ENCODE measurements at places on chromosomes 13 and 19.
A peak's percentile ranks its signal among the peaks of the same experiment; 100 is the strongest.

- H3K27ac ChIP-seq = no peak overlapping the region
- H3K4me3 ChIP-seq = no peak overlapping the region
- DNase-seq = no peak
- H3K36me3 ChIP-seq = no peaks in the 10 kb centered on the region
- no peaks in the 10 kb centered on the region for H3K27me3 ChIP-seq
- no peaks in the 10 kb centered on the region for H3K4me1 ChIP-seq
These were observed 479.2 kb upstream of the NBEA start for GRCh38 chr13:34462843-34463242.

GRCh38 chr13:31639443-31640163, 99.7 kb upstream of the RXFP2 start:
- no peaks in the 10 kb centered on the region for H3K27me3 ChIP-seq
- no peaks in the 10 kb centered on the region for H3K4me1 ChIP-seq
- H3K27ac ChIP-seq = no peak overlapping the region

- DNase-seq = no peak
- no peak overlapping the region for H3K4me3 ChIP-seq
- no peak overlapping the region for H3K27ac ChIP-seq
- H3K36me3 ChIP-seq = no peaks in the 10 kb centered on the region
These were observed 133.1 kb downstream of the TNFRSF19 start for GRCh38 chr13:23703246-23703860.

DNA sequence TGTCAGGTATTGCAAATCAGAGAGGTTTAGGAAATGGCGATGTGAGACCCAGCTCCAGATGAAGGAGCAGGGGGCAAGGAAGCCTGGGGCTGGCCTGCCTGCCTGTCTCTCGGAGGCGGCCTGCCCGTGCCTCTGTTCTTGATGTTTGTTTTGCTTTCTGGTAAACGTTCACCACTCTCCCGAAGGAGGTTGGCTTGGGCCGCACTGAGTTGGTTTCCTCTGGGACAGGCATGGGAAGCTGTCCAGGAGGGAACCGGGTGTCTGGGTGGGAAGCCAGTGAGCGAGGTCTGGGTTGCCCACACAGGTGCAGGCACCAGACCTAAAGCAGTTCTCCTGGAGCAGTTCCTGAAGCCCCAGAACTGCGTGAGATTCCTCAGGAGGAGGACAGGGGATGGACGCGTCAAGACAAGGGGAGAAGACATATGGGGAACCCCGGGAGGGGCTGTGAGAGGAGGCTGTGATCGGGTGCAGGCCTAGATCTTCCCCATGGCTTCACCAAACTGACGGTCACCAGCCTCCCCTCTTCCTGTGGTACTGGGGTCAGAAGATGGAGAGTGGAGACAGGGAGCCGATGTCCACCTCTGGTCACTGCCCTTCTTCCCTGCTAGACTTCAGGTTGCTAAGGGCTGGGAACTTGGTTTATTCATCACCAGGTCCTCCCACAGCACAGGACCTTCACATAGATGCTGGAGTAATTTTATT, 15.2 kb downstream of the COL4A2 start:
- no peak overlapping the region for H3K4me3 ChIP-seq
- no peaks in the 10 kb centered on the region for H3K36me3 ChIP-seq
- H3K4me1 ChIP-seq = no peaks in the 10 kb centered on the region
- H3K27ac ChIP-seq = no peak overlapping the region

GRCh38 chr13:62510906-62511655, 1095.4 kb upstream of the PCDH20 start:
- no peaks in the 10 kb centered on the region for H3K4me1 ChIP-seq
- no peaks in the 10 kb centered on the region for H3K36me3 ChIP-seq
- no peaks in the 10 kb centered on the region for H3K27me3 ChIP-seq
- no peak overlapping the region for H3K4me3 ChIP-seq
- no peak for DNase-seq

- no peaks in the 10 kb centered on the region for H3K36me3 ChIP-seq
- H3K27ac ChIP-seq = no peak overlapping the region
- H3K27me3 ChIP-seq = no peaks in the 10 kb centered on the region
- DNase-seq = no peak
These were observed 237.0 kb downstream of the LACC1 start for GRCh38 chr13:44116562-44117332.

DNA sequence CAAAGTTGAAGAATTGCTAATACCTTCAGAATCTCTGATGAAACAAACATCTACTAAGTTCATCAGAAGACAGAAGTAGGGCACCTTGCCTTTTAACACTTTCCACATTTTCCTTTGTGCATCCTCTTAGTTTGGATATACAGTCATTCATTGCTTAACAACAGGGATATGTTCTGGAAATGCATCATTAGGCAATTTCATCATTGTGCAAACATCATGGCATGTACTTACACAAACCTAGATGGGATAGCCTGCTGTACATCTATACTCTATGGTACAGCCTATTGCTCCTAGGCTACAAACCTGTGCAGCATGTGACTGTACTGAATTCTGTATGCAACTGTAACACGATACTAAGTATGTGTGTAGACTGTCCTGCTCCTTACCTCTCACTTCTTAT, 169.8 kb downstream of the SUCLA2 start:
- H3K27me3 ChIP-seq = no peaks in the 10 kb centered on the region
- no peaks in the 10 kb centered on the region for H3K36me3 ChIP-seq
- no peaks in the 10 kb centered on the region for H3K4me1 ChIP-seq
- H3K27ac ChIP-seq = no peak overlapping the region
- no peak overlapping the region for H3K4me3 ChIP-seq
- DNase-seq = no peak

GRCh38 chr13:80340651-80341100, 250 bp downstream of the SPRY2 start:
- H3K27me3 ChIP-seq = no peaks in the 10 kb centered on the region
- no peak for DNase-seq
- H3K27ac ChIP-seq = peak overlapping the region; percentile 96
- peaks cover 2% of the 10 kb centered on the region for H3K36me3 ChIP-seq

DNA sequence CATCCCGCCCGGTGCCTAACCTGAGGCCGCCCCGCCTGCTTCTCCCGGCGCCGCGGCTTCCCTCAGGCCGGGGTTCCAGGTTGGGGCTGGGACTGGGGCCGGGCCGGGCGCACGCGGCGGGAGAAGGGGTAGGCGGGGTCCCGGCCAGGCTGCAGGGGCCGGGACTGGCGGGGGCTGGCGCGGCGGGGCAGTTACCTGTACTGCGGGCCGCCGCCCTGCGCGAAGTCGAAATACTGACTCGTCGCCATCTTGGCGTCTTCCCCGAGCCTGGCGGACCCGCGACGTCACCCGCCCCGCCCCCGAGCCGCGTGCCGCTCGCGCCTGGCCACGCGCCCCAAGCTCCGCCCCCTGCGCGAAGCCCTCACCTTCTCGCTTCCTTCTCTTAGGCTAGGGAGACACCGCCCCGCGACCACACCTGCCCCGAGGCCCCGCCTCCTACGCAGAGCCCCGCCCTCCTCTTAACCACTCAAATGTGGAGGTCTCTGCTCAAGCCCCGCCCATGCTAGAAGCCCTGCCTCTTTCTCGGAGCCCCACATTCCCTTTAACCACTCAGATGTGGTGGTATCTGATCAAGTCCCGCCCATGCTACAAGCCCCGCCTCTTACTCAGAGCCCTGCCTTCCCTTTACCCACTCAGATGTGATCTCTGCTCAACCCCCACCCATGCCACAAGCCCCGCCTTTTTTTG, at the start of gene ZFR2:
Gene ZFR2 (minus strand): TSS at position 269 of the 687 bp plus-strand sequence. CDS start 21 bp downstream, at position 248.
- no peaks in the 10 kb centered on the region for H3K36me3 ChIP-seq
- no peak within 1 kb of the TSS for H3K27ac ChIP-seq
- no peak for DNase-seq
- no peaks in the 10 kb centered on the region for H3K27me3 ChIP-seq

GRCh38 chr19:42191855-42192254, 25.6 kb downstream of the DEDD2 start:
- no peak overlapping the region for H3K27ac ChIP-seq
- peak; percentile 42 for DNase-seq
- no peak overlapping the region for H3K4me3 ChIP-seq
